A673 (cell line): ENCODE measurements at places on chromosomes 1 and 21.
A peak's percentile ranks its signal among the peaks of the same experiment; 100 is the strongest.

GRCh38 chr1:7549277-7550161 lies 221.6 kb upstream of the VAMP3 start:
- peak; percentile 92 for DNase-seq

DNA sequence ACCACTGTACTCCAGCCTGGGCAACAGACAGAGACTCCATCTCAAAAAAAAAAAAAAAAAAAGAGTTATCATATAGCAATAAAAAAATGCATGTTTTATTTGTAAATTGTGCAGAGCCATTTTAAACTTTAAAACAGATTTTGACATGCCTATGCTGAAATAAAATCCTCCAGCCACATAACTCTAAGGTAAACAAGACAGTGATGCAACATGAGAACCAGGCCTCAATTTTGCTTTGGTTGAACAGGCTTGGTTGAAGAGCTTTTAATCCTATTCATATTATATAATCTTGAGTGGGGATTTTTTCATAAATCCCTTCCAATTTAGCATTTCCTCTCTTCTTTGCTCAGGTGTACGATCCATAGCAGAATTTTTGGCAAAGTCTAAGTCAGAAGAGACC lies 26.1 kb downstream of the ARMH1 start:
- no peak for DNase-seq

- DNase-seq = no peak
Observed at GRCh38 chr1:154993572-154994268, at the start of gene LENEP. LENEP (plus strand) TSS chr1:154993586; CDS start chr1:154993608, 22 bp downstream.

GRCh38 chr1:107413546-107413945 lies 272.7 kb downstream of the NTNG1 start:
- DNase-seq = no peak

DNA sequence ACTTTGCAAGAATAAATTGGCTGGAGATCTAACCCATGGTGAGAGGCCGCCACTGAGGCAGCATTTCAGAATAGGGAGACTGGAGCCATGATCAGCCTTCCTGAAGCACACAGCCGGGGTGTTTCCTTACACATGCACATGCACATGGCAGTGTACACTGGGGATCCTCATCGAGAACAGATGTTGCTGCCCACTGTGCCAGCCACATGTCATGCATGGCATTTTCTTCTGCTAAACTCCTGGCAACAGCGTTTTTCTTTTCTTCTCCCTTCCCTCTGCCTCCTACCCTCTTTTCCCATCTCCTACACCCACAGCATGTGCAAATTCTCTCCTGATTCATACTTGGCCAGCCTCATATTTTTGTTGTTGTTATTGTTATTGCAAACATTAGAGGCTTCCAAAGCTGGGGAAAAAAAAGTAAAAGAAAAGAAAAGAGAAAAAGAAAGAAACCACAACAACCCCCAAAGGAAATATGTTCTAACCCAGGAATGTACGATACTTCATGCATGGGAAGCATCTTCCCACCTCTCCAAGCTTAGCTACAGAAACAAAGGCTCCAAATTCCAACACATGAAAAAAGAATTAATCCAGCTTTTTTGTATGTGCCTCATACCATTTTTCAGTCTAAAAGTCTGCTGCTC lies 344.0 kb downstream of the ASTN1 start:
- DNase-seq = no peak

- DNase-seq = peak; percentile 87
Observed at GRCh38 chr1:2311184-2312032, 79.9 kb downstream of the MORN1 start.

GRCh38 chr1:240031009-240031408 lies 60.7 kb upstream of the FMN2 start:
- DNase-seq = no peak

DNA sequence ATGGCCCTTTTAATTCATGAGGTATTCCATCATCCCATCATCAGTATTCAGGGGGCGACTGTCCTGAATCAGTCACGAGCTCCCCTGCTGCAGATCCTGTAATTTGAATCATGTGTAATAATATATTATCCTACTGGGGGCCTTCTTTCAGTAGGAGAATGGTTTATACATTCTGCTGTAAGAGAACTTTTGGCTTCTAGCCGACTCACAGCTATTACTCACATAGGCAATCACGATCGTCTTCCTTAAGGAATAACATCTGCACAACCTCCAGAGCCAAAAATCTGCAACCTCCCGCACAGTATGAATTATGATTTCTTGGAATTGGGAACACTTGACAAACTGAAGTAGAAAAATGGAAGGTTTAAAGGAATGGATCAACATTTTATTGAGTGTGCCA lies 343.0 kb downstream of the USP25 start:
- DNase-seq = peak; percentile 60
